ENCODE measurements at places on chromosomes 4 and X.

GRCh38 chrX:53422861-53423306 is at the start of gene RIBC1:
Gene RIBC1, plus strand, starts transcription at chrX:53422873. Its CDS starts 3,404 bp downstream, at chrX:53426277.
- no peak for DNase-seq

- DNase-seq: no peak
Measured at GRCh38 chrX:155886409-155886808, 5.3 kb downstream of the VAMP7 start.

- peak; percentile 61 for DNase-seq
Measured at GRCh38 chr4:121139533-121140222, 24.4 kb downstream of the TNIP3 start.

DNA sequence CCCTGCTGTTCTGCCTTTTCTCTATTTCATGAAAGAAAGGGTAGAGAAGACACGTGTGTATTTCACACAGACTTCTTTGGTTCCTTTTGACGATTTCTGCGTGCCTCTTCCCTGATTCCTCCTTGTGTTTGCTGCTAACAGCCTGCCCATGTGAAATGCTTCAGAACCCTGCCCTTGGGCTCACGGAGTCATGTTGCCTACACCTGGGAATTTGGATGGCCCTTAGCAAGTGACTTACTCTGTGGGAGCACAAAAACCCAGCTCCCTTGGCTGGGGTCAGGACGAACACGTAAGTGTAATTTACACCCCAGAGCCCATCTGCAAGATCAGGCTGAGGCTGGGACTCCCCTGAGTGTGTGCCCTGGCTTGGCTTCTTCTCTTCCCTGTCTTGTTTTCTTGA is 220.3 kb upstream of the BCOR start:
- DNase-seq: no peak

GRCh38 chrX:41178201-41178600 is 93.0 kb downstream of the USP9X start:
- no peak for DNase-seq

DNA sequence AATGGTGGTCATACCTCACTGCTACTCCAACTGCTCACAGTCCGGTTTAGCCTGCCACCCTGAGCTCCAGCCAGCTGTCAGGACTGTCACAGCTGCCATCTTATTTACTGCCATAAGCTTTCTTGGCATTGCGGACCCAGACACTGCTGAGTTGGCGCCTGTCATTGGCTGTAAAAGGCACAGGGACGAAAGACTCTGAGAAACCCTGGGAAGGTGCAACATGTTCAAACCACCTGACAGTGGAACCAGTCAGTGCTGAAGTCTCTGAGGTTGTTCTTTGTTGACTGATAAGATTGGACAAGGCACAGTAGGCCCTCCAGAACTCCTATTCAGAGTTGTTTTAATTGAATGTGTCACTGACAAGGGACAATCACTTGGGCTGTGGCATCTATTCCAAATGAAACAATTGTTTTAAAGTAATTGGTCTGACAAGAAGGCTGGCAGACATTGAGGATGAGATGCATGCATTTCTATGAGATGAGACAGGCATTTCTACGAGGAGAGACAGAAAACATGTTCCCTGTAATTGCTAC is 927.8 kb downstream of the STPG2 start:
- DNase-seq: no peak

DNA sequence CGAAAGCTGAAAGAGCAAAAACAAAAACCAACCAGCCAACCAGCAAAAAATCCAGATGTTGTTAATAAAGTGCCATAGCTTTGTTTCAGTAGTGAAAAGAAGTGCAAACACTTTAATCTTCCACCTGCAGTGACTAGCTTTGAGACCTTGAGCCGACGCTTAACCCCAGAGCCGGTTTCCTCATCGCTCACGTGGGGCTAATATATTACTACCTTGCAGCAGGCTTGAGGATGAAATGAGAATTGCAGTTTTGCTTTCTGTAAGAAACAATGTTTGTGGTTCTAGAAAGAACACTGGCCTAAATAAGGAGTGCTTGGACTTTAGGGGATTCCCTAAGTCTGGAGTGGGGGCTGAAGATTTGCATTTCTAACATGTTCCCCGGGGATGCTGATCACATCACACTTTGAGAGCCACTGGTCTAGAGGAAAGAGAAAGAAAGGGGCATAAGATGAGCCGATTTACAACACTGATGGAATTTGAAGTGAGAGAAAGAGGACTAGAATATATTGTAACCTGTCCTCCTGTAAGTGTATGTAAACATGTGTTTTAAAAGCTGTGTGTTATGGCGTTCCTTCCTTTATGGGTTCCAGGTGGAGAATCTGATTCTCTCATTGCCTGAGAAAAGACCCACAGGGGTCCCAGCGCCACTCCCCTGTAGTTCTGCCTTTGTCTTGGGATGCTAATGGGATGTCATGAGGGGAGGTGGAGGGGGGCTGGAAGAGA is 1.4 kb downstream of the FGF2 start:
- DNase-seq: no peak

Data from fibroblast of skin of left biceps (primary cell).